Mesenchymal stem cell (in vitro differentiated cells and primary cell): ENCODE measurements at places on chromosomes 1 and 21.
A peak's percentile ranks its signal among the peaks of the same experiment; 100 is the strongest.

DNA sequence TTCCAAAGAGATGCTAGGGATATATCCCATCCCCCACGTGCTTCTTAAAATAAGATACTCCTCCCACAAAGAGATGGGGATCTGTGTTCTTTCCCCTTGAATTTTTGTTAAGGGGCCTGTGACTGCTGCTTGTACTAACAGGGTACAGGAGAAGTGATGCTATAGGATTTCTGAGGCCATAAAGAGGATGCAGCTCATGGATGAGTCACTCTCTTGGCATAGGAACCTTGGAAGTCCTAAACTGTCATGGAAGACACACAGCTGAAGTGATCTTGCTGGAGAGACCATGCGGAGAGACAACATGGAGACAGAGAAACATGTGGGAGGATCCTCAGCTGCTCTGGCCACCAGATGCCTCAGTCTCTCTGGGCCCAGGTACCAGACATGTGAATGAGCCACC, 157.2 kb downstream of the S1PR1 start:
- no peaks in the 10 kb centered on the region for H3K36me3 ChIP-seq
- DNase-seq: no peak
- H3K27ac ChIP-seq: no peak overlapping the region

DNA sequence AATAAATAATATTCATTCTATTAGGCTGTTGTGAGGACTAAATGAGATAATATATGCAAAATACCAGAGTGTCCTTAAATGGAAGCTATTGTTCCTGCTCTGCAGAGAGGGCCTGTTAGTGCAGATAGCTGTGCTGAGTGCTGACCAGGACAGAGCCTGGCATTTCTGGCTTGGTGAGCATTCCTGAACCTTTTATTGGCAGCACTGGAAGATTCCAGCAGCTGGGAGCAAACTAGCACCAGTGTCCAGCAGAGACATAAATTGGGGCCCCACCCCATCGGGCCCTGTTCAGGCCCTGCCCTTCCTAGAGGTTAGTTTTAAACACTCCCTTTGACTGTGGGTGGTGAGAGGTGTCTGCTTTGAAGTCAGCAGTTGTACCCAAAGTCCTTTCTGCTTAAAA, 85.9 kb upstream of the GADD45A start:
- no peaks in the 10 kb centered on the region for H3K4me1 ChIP-seq
- H3K36me3 ChIP-seq: no peaks in the 10 kb centered on the region
- H3K27ac ChIP-seq: no peak overlapping the region

GRCh38 chr1:119209596-119210295, 69.3 kb upstream of the WARS2 start:
- no peak for DNase-seq
- H3K4me3 ChIP-seq: no peak overlapping the region
- no peaks in the 10 kb centered on the region for H3K27me3 ChIP-seq
- H3K36me3 ChIP-seq: no peaks in the 10 kb centered on the region
- no peak overlapping the region for H3K27ac ChIP-seq

DNA sequence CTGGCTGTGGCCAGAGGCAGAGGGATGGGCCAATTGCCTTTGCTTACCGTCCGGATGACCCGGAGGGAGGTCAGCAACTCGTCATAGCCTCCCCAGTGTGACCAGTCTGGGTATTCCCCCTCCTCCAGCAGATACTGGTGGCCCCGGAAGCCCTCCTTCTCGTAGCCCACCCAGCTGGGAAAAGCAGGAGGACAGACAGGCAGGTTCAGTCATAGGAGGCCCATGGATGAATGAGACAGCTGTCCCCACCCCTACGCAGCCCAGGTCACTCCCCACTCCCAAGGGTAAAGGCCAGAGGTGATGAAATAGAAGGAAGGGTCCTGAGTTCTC, 16.8 kb downstream of the CRYBG2 start:
- no peaks in the 10 kb centered on the region for H3K36me3 ChIP-seq
- no peak overlapping the region for H3K27ac ChIP-seq
- H3K4me3 ChIP-seq: no peak overlapping the region

DNA sequence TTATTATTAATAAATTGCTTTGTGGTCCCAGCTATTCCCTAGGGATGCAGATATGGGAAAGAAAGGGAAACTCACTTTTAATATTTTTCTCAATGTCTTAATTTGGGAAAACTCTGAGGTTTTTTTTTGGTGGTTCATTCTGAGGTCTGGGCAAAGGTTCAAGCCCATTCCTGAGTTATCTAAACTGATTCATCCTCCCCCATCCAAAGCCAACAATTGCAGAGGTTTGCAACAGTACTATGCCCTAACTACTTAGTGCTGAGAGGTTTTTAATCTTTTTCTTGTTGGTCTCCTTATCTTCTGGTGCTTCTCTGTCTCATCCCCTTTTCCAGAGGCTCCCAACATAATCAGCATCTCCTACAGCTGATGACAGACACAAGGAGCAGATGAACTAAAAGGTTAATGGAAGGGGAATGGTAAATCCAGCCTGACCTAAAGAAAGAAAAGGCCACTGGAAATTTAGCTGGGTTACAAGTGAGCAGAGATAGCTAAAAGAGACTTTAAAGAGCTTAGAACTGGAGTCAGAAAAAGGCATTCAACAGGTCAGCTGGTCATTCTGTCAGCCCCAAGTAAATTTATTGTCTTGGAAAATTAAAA, 390.4 kb downstream of the TGFB2 start:
- no peak overlapping the region for H3K4me3 ChIP-seq
- no peak overlapping the region for H3K27ac ChIP-seq

DNA sequence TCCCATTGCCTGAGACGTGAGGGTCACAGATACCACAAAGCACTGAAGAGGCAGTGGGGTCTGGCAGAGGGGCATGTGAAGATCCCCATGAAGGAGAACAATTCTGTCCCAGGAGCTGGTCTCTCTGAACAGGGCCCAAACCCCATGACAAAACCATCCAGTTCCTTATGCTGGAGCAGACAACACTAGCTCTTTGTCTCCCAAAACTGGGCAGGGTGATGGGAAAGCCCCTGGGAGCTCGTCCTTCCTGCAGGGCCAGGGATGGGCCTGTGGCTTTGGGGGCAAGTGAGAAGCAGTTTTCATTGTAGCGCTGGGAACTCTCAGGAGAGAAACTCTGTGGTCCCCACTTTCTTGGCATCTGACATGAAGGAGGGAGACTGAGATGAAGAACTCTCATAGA, 8.8 kb downstream of the ETV3L start:
- peaks cover 4% of the 10 kb centered on the region for H3K27me3 ChIP-seq
- H3K4me1 ChIP-seq: peaks cover 2% of the 10 kb centered on the region
- DNase-seq: no peak
- no peak overlapping the region for H3K27ac ChIP-seq

DNA sequence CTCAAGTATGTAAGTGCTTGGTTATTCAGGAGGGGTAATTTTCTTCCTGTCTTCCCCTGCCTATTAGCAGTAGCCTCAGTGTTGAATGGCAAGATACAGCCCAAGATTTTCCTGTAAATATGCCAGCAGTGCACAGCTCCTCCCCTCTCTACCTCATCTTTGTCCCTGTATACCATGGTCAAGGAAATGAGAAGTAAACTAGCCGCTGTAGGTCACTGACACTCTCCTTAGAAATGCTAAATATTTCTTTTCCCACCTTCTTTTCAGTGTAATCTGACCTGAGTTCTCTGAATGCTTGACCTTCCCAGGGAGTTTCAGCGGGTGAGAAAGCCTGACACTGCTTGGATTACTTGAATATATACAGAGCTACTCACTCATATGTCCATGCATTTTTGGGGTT, 84.1 kb upstream of the ZNF326 start:
- H3K4me1 ChIP-seq: peaks cover 16% of the 10 kb centered on the region
- H3K27ac ChIP-seq: peak overlapping the region; percentile 89
- DNase-seq: peak; percentile 92
- H3K27me3 ChIP-seq: no peaks in the 10 kb centered on the region
- H3K4me3 ChIP-seq: no peak overlapping the region

DNA sequence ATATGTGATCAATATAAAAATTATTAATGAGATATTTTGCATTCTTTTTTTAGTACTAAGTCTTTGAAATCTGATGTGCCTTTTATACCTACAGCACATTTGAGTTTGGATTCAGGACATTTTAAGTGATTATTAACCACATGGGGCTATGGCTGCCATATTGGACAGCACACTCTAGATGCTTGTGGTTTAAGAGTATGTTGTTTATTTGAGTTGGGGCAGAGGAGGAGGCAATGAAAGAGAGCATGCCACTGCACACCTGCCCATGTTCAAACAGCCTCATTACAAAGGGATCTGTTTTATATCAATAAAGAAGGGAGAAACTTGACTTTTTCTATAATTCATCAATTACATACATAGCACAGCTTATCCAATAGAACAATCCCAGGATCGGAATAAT, 99.4 kb upstream of the EDEM3 start:
- peaks cover 19% of the 10 kb centered on the region for H3K36me3 ChIP-seq
- no peak overlapping the region for H3K4me3 ChIP-seq
- H3K4me1 ChIP-seq: peaks cover 3% of the 10 kb centered on the region
- DNase-seq: no peak
- H3K27ac ChIP-seq: no peak overlapping the region
- no peaks in the 10 kb centered on the region for H3K27me3 ChIP-seq

DNA sequence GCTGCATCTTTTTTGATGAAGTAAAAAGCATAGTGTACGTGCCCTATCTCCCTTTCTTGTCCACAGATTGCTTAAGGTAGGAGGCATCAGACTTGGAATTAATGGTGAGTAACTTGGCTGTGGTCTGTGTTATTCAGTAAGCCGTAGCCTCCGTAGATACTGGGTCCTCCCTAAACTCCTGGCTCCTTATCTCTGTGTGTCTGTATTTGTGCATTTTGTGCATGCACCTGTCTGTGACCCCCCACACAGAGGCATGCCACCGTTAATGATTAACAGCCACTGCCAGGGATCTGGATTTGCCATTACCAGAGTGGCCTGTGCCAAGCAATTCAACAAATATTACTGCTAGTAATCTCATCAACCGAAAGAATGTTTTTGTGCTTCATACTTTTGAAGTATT, 31.9 kb downstream of the MAP3K21 start:
- no peak for DNase-seq
- no peak overlapping the region for H3K4me3 ChIP-seq
- peak overlapping the region; percentile 41 for H3K27ac ChIP-seq
- no peaks in the 10 kb centered on the region for H3K27me3 ChIP-seq

DNA sequence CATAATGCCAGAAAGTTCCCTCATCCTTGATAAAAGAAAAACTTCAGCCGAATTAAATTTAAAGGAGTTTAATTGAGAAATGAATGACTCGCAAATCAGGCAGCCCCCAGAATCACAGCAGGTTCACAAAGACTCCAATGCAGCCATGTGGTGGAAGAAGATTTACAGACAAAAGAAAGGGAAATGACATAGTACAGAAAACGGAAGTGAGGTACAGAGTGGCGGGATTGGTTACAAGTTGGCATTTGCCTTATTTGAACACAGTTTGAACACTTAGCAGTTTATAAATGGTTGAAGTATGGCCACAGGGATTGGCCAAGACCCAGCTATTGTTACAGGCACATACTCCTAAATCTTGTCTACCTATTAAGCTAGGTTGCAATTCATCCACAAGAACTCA, 46.6 kb downstream of the HIVEP3 start:
- H3K4me1 ChIP-seq: peaks cover 22% of the 10 kb centered on the region
- H3K36me3 ChIP-seq: no peaks in the 10 kb centered on the region
- H3K27me3 ChIP-seq: peaks cover 18% of the 10 kb centered on the region
- no peak for DNase-seq

- peaks cover 5% of the 10 kb centered on the region for H3K27me3 ChIP-seq
- DNase-seq: no peak
- no peak overlapping the region for H3K27ac ChIP-seq
- no peak overlapping the region for H3K4me3 ChIP-seq
- H3K36me3 ChIP-seq: no peaks in the 10 kb centered on the region
- peaks cover 3% of the 10 kb centered on the region for H3K4me1 ChIP-seq
These were observed 15.2 kb upstream of the ARHGEF2 start for GRCh38 chr1:155993595-155993994.

GRCh38 chr1:3082051-3082450, 13.0 kb downstream of the PRDM16 start:
- H3K27ac ChIP-seq: no peak overlapping the region
- no peak overlapping the region for H3K4me3 ChIP-seq
- H3K4me1 ChIP-seq: no peaks in the 10 kb centered on the region
- DNase-seq: no peak
- H3K27me3 ChIP-seq: peaks cover 52% of the 10 kb centered on the region
- H3K36me3 ChIP-seq: no peaks in the 10 kb centered on the region
